ENCODE measurements at places on chromosomes 6 and 20. TPM values are rescaled to one million over a fixed set of nuclear protein-coding genes. Genes with fewer than 3 reads are reported as not detected.

DNA sequence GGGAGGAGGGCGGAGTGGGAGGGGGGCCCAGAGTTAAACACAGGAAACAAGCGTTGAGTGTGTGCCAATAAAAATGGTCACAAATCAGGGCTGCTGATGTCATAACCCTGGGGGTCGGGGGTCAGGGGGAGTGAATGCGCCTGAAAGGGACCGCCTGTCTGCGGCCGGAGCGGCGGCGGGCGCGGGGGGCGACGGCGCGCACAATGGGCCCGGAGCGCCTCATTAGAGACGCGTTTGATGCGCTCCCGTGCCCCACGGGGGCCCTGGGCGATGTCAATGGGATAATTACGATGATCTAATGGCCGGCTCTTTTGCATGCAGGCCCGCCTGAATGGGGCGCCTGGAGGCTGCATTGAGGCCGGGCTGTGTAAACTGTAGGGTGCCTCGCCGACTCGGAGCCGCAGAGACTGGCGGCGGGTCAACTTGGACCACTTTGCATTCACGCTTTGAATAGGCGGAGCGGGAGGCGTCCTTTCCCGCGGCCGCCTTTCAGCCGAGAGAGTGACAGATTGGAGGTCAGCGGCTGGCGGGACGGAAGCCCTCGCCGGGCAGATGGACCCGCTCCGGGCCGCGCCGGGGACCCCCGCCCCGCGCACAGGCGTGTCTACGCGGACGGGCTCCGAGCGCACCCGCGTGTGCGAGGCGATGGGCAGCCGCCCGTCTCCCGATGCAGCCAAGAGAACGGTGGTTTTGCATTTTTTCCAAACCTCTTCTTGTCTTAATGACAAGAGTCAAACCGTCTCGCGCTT is 296.1 kb downstream of the TFAP2C start:
- DNase-seq: peak; percentile 55

GRCh38 chr6:89406141-89406540 is 5.9 kb downstream of the RRAGD start:
- DNase-seq: no peak

DNA sequence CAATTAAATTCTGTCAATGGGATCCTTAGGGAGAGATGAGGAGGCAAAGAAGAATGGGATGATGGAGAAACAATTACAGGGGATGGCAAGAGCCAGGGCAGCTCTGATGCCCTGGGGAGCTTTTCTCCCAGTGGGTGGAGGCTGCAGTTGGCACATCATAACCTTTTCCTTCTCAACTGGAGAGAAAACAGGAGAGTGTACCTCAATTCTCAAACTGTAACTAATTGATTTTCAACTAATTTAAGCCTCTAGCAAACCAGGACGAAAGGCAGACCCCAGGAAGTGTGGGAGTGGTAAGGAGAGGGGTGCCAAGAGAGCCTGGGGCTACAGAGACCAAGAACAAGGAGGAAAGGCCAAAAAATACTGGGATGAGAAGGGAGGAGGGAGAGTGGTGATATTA is 5.7 kb downstream of the BMP5 start:
- DNase-seq: no peak

- DNase-seq: peak; percentile 85
These were observed at the start of gene SIRPG for GRCh38 chr20:1657556-1658334. SIRPG (minus strand) TSS chr20:1657779; CDS start chr20:1657714, 65 bp downstream.

- DNase-seq: no peak
These were observed 25.0 kb downstream of the MYH7B start for GRCh38 chr20:34980543-34981233.

The PI3 gene
- not detected for total RNA-seq

The RSPO3 gene
- total RNA-seq: not detected

Measured in activated CD4-positive, alpha-beta T cell treated with anti-CD3 and anti-CD28 coated beads, Interleukin-2, amount 10 ng/mL, durations not matched to agents 24 days and 14 days (primary cell).